ENCODE measurements at places on chromosomes 11 and 22.

- DNase-seq = no peak
Observed at GRCh38 chr22:40679249-40679963, at the start of gene MCHR1. Gene MCHR1, plus strand, starts transcription at chr22:40679484. Its CDS starts 169 bp downstream, at chr22:40679653.

DNA sequence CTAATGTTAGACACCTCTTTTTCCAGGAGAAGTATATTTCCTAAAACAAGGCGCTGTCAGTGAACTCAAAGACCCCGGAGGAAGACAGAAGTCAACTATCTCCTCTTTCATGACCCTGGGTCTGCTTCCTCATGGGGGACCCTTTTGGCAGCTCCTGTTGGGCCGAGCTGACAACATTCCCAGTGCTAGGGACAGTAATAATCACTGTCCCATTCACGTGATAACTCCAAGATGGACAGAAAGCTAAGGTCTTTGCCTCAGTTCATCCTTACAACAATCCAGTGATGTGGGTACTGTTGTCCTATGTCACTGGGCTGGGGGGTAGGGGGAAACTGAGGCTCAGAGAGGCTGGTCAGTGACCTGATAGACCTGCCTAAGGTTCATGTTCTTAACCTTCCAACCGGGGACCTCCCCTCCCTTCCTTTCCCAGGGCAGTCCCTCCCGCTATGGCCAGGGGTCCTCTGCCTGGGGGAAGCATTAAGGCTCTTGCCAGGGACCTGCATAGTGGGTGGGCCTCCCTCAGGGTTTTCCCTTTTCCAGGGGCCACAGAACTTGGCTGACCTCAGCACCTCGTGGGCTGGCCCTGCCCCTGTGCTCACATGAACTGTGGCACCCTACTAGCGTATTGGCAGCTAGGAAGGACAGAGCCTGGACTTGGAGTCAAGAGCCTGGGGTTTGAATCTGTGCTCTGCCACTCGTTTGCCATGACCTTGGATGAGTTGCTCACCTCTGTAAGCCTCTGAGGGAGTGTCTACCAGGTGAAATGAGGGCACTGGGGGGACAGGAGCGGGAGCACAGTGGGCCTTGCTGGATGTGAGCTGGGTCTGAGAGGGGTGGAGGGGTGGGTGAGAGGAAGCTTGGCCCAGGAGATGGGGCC lies 53.6 kb downstream of the LRRC32 start:
- DNase-seq = no peak

DNA sequence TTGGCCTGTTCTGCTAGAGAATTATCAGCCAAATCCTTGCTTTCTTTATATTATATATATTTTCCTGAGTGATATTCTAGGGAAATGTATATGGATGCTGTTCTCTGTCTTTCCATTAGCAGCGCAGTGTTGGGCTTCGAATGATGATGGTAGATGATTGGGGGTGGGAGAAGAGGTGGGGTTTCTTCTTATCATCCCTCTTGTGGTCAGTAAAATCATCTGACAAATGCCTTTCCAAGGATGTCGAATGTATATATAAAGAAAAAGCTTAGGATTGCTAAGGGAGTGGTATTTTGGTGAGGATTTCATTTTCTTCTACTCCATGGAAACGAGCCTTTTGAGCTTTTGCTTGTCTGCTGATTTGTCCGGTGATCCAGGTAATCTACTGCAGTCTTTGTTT lies 48.9 kb downstream of the ARHGEF12 start:
- DNase-seq = no peak

GRCh38 chr11:1069740-1070139 lies 4.9 kb upstream of the MUC2 start:
- no peak for DNase-seq

- no peak for DNase-seq
Observed at GRCh38 chr11:124640666-124641065, 18.0 kb downstream of the TBRG1 start.
